ENCODE measurements at places on chromosomes 7 and 10.

- no peak for DNase-seq
Observed at GRCh38 chr7:131747658-131748232, 191.3 kb upstream of the PODXL start.

DNA sequence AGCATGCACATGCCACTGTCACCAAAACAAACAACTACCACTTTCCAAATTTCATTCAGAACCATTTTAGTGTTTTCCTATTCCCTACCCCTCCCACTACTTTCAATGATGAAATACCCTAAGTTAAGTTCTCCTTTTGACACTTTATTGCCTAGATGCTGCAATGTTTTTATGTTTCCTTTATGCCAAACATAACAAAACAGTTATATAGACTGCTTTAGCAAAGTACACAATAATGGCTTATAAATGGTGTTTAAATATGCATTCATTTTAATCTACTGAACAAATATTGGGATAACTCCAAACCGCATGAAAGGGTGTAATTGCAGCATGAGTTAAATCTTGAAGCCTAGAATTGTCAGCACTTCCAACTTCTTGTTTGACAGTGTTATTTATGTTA is 69.2 kb downstream of the PHYHIPL start:
- DNase-seq = no peak

DNA sequence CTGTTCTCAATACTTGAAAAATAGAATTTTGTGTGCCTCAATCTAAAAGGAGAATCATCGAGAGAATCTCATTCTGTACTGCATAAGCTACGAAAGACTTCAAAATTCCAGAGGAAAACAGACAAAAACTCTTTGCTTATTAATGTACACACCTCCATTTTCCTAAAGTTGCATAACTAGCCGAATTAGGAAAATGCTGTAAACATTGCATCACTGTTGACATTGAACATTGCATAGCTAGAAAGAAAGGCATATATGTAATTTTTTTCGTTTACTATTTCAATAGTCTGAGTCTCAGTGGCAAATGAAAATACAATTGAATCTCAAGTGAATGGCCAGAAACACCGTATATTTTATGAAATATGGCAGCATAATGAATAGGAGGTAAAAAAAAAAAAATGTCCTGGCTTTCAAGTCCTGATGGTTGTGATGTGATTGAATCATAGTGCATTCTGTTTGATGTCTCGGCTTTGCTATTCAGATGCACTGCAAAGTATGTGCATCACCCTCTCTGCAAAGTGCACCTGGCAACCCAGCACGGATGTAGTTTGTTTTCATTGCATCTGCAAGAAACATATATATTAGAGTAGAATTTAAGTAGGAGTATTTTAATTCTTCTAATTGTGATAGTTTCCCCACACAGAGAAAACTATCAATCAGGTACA is 196.7 kb downstream of the VTI1A start:
- no peak for DNase-seq

- DNase-seq = no peak
Observed at GRCh38 chr7:118855290-118855689, 630.8 kb downstream of the ANKRD7 start.

- no peak for DNase-seq
Observed at GRCh38 chr10:110222641-110223297, 15.4 kb downstream of the MXI1 start.

GRCh38 chr10:122669842-122670241 is 29.8 kb downstream of the C10orf120 start:
- DNase-seq = no peak

GRCh38 chr7:96346293-96346953 is 24.5 kb upstream of the SLC25A13 start:
- DNase-seq = no peak

DNA sequence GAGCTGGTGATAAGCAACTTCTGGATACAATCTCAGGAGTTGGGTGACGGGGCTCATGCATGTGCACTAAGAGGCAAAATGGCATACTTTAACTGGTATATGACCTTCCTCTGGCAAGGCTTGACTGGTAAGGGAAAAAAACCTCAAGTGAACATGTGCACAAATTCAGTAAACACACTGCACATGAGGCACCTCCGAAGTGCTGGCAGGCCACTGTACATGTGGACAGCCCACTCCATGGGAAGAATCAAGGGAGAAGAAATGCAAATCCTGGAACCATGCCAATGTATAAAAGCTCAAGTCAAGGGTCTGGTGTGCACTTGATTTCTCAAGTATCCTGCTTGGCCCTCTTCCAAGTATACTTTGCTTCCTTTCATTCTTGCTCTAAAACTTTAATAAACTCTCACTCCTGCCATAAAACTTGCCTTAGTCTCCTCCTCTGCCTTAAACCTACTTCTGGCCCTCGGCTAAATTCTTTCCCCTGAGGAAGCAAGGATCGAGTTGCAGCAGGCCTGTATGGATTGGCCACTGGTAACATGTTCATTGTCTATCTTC is 167.2 kb downstream of the RAMP3 start:
- no peak for DNase-seq

GRCh38 chr7:99737726-99738125 is 2.7 kb upstream of the CYP3A7 start:
- DNase-seq = no peak

GRCh38 chr10:91745090-91745831 is 53.0 kb upstream of the TNKS2 start:
- no peak for DNase-seq

DNA sequence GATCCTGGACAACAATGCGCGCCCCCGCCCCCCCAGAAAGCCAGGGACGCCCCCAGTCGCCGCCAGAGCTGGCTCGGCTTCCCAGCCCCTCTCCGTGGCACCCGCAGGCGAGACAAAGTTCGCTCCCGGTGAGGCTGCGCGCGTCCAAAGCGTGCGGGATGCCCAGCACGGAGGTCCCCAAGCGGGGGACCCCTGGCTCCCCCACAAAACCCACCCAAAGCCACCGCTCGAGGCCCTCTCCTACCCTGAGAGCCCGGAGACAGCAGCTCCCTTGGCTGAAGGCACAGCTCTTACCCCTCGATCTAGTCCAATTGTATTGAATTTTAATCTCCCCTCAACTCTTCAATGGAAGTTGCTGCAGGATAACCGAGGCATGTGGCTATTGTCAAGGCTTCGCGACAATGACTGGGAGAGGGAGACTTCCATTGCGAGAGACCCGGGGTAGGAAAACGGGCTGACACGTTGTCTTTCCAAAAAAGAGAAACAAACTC is 305.3 kb downstream of the PRPF18 start:
- no peak for DNase-seq

DNA sequence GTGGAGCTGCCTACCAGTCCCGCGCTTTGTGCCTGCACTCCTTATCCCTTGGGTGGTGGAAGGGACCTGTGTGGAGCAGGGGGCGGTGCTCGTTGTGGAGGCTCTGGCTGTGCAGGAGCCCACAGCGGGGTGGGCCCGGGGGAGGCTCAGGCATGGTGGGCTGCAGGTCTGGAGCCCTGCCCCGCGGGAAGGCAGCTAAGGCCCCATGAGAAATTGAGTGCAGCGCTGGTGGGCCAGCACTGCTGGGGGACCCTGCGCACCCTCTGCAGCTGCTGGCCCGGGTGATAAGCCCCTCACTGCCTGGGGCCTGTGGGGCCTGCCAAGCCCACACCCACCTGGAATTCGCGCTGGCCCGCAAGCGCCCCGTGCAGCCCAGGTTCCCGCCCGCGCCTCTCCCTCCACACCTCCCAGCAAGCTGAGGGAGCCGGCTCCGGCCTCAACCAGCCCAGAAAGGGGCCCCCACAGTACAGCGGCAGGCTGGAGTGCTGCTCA is 859.6 kb upstream of the KCND2 start:
- no peak for DNase-seq

- no peak for DNase-seq
Observed at GRCh38 chr10:124872681-124873080, 69.2 kb upstream of the ZRANB1 start.

- DNase-seq = no peak
Observed at GRCh38 chr7:40192036-40192435, 57.2 kb downstream of the SUGCT start.

All from activated naive CD4-positive, alpha-beta T cell (primary cell).